ENCODE measurements at places on chromosomes 3 and 15.
A peak's percentile ranks its signal among the peaks of the same experiment; 100 is the strongest.

DNA sequence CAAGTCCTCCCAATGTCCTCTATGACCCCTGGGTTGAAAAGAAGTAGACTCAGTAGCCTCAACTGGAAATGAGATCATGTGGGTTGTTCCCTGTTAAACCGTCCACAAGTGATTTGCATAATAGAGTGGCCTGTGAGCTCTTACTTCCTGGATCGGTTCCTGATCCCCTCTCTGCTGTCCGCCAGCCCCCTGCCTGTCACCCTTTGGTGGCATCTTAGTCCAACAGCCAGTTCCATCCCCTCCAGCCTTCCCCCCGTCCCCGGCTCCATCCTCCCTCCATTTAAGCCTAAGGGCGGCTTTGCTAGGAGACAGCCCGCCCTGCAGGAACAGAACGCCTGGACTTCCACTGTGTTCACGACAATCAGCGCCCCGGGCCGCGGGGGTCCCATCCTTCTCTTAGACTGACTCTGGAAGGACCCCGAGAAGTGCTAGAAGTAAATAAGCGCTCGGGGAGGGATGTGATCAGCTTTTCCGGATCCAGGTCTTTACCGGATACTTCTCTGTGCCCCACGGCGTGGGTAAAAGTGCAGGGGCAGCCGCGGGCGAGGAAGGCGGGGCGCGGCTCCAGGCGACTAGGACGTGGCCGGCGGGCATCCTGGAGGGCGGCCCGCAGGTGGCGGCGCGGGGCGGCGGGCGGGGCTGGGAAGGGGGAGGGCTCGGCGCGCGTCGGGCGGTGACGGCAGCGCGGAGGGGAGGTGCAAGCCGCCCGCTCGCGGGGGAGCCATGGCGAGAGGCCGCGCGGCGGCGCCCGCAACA is 51.2 kb upstream of the ULK4 start:
- DNase-seq: peak; percentile 97

GRCh38 chr3:178699810-178700209 is 163.6 kb downstream of the KCNMB2 start:
- no peak for DNase-seq

GRCh38 chr3:107242579-107242978 is 134.7 kb upstream of the CCDC54 start:
- DNase-seq: no peak

DNA sequence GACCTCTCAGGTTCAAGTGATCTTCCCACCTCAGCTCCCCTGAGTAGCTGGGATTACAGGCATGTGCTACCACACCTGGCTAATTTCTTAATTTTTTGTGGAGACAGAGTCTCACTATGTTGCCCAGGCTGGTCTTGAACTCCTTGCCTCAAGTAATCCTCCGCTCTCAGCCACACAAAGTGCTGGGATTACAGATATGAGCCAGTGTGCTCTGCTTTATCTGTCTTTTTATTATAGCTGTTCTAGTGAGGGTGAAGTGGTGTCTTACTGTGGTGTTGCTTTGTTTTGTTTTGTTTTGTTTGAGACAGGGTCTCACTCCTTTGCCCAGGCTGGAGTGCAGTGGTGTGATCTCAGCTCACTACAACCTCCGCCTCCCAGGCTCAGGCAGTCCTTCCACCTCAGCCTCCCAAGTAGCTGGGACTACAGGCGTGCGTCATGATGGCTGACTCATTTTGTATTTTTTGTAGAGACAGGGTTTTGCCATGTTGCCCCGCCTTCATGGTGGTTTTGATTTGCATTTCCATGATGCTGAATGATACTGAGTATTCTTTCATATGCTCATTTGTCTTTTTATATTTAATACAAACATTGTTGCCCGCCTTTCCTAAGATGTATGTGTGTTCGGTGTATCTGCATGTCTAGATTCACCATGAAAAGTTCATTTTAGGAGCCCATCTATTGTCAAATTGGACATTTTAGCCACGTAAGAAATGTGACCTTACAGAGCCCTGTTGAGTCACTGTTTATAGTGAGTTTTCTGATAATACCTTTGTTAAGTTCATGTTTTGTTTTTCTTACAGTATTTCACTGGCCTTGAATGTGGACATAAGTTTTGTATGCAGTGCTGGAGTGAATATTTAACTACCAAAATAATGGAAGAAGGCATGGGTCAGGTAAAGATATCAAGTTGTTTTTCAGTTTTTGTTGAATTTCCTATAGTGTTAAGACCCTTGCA is 80.6 kb downstream of the ARIH1 start:
- no peak for DNase-seq

DNA sequence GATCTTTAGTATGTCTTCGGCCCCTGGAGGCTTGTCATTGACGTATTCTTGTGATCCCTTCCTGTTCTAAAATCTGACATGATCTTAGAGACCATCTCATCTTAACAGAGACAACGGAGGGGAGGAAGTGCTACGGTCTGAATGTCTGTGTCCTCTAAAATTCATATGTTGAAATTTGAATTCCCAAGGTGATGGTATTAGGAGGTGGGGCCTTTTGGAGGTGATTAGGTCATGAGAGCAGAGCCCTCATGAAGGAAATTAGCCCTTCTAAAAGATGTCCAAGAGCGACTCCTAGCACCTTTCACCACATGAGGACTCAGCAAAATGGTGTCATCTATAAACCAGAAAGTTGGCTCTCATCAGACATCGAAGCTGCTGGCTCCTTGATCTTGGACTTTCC is 233.2 kb upstream of the CMC1 start:
- DNase-seq: no peak

DNA sequence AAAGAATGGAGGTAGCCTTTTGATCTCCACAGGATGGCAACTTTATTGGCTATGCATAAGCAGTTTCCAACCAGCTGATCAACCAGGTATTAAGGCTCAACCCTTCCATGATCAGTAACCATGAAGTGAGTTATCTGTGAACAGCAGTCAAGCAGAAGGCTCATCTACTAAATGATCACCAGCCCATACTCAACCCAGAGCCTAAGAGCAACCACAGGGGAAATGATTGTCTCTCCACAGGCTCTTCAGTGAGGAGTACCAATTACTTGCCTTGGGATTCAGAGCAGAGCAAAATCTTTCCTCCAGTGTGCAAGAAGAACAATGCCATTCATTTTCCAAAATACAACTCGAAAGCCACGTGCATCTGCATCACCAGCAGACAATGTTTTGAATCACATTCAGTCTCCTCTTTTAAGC is 754.8 kb downstream of the ROBO1 start:
- DNase-seq: no peak

GRCh38 chr3:88444251-88444650 is 294.5 kb downstream of the C3orf38 start:
- DNase-seq: no peak

DNA sequence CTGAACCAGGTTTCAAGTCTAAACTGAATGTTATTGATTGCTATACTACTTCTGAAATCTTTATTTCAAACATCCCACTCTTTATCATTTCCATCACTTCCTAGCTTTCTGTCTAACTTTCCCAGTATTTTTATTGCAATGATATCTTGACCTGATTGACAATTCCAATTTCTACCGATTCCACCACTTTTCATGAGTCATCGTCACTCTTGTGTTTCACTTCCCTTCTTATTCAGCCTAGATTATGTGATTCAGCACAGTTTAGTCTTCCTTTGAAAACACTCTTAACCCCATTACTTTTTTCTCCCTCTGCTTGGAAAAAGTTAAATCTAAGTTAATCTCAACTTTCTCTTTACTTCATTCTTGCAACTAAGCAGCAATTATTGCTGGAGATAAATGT is 62.6 kb downstream of the SLC7A14 start:
- DNase-seq: no peak

- no peak for DNase-seq
Observed at GRCh38 chr3:170766823-170767575, 103.0 kb downstream of the RPL22L1 start.

DNA sequence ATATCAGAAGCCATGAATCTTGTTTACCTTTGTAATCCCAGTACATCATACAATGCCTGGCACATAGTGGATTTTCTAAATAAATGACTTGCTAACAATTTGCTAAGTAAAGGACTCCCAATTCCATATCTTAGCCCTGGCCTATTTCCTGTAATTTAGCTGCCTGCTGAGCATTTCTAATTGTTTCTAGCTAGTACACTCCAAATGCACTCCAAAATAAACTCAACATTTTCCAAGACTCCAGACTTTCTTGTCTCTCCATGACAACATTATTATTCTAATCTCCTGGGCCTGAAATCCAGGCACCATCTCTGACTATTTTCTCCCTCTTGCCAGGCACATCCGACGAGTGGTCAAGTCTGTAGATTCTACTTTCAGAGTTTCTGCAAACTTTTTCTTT is 773.5 kb downstream of the SQOR start:
- no peak for DNase-seq

- DNase-seq: no peak
Observed at GRCh38 chr15:38040615-38041014, 106.2 kb downstream of the TMCO5A start.

- no peak for DNase-seq
Observed at GRCh38 chr3:45171283-45171682, 25.1 kb upstream of the CDCP1 start.

DNA sequence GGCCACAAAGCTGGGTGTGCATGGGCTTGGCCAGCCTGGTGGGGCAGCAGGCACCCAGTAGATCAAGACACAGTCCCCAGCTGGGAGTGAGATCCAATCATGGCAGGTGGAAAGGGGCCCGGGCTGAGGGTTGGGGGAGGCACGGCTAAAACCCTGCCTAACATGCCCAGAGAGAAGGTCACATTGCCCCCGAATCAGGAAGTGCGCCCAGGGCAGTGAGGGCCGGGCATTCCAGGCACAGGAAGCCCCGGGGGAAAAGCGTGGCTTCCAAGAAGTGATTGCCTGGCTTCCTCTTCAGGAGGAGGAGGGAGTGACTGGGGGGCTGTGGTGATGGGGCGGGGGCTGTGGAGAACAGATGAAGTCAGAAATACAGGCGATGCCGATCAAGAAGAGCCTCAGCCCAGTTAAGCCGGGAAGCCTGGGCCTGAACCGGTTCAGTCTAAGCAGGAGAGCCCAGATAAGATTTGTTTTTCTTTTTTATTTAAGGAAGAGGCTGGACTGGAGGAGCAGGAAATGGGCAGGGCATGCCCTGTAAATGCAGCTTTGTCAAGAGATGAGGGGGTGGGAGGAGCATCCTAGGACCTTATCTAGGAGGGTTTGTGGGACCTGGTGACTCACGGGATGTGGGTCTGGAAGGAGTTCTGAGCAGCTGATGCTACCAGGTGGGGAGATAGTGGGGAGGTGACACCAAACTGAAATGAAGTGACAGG is 83.9 kb downstream of the CHSY1 start:
- DNase-seq: peak; percentile 90

DNA sequence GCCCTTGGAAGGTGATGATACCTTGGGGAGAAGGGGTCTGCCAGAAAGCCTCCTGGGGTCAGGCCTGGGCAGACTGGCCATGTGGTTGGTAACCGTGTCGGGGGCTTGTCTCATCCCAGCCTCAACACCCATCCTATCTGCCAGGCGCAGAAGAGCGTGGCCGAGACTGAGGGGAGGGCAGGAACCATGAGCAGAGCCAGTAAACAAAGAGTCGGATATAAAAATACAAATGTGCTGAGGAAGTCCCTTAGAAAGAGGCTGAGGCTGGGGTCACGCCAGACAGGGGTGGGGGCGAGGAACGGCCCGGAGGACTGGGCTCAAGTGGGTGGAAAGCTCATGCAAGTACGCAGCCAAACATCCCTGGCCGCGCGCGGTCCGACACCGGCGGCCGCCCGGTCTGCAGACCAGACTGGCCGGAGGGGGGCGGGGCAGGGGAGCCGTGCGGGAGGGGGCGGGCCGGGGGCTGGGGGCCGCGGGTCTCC is 1.9 kb downstream of the CAMK2N2 start:
- no peak for DNase-seq

DNA sequence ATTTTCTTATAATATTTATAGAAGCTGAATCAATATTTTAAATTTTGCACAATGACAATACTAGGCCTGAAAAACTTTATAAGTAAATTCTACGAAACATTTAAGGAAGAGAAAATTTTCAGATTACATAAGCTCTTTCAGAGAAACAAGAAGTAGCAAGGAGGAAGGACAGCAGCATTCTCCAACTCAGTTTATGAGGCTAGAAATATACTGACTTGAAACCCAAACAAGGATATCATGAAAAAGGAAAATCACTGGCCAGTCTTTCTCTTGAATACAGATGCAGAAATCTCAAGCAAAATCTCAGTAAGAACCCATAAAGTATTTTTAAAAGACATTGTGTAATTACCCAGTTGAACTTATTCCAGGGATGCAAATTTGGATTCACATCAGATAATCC is 121.3 kb downstream of the STAC start:
- no peak for DNase-seq

- no peak for DNase-seq
Observed at GRCh38 chr3:7697548-7697947, 804.1 kb upstream of the LMCD1 start.

GRCh38 chr15:77030928-77031375 is 36.0 kb downstream of the PSTPIP1 start:
- DNase-seq: peak; percentile 75

GRCh38 chr3:142215106-142215505 is 10.3 kb downstream of the GK5 start:
- DNase-seq: no peak

DNA sequence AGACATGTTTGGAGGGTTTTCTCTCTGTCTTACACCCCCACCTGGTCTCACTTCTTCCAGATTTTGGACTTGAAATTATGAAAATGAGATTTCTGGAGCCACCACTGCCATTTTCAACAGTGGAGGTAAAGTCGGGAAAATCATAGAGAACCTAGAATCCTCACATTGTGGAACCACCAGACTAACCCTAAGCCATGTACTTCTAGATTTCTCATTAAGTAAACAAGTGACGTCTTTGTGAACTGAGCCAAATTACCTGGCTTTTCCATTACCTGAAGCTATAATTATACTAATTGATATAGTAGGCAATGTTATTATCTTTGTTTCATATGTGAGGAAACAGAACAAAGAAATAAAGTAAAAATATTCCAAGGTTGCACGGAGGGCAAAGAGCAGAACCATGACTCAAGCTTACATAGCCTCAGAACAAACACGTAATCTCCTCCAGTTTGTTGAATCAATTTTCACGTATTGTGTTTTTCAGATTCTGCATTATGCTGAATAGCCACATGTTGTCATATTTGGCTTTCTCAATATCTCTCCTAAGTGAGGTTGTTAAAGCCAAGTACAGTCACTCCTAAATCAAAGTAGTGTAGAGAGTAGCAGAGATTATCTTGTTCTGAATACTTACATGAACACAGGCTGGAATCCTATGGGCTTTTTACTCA is 101.3 kb upstream of the CMC1 start:
- no peak for DNase-seq

DNA sequence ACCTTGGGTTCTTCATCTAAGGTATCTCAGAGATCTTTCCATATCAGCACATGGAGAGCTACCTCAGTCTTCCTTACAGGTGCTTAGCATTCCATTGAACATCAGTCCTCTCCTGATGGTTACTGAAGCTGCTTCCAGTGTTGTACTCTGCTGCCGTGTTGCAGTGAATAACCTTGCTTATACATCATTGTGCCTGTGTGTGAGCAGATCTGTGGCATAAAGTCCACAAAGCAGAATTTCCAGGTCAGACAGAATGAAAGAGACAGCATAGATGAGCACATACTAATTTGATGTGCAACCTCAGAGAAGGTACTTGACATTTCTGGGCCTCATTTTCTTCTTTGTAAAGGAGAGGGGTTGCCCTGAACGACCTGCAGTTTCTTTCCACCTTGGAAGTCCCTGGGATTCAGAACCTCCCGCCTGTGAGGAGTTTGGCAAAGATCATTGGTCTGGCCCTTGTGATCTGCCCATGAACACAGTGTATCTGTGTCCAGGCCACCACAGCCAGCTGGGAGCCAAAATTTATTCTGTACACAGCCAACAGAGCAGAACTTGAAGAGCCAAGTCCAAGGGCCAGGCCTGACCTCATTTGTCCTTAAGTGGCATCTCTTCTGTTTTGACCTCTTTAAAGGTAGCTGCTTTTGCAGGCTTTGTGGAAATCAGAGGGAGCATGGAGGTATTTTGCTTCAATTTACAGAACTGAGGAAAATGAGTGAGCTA is 57.2 kb upstream of the SLC7A14 start:
- no peak for DNase-seq

All from spleen (tissue), 13 donors.